Body of pancreas (tissue), 4 donors: ENCODE measurements at places on chromosomes 5 and 9.

DNA sequence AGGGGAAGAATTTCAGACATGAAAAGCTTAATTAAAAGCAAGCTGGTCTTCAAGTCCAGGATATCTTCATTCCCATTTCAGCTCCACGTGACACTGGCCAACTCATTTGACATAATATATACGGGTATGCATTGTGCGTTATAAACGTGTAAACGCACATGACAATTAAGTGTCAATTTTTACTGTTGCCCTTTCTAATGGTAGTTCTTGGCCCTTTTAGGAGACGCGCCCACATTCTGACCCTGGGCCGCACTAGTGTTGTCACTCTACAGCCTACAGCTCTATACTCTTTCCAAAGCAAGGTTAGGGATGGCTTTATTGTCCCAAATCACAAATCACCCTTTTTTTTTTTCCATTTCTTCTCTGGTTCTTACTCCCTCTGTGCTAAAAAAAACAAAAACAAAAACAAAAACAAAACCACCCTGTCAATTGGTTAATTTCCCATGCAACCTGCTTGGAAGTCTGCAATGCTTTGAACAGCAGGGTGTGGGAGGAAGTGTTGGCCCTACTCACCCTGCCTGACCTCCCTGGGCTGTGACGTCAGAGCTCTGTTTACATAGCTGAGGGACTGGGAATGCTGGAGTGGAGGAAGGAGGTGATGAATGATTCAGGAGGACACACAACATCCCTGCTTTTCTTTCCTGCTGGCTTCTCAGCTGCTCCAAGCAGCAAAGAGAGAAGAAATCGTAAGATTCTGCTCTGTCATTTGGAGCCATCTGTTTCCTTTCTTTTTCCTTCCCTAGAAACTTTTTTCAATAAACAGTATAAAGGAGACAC is 19.3 kb downstream of the RFK start:
- peak; percentile 87 for DNase-seq

GRCh38 chr5:1568201-1568979 is 44.6 kb upstream of the LPCAT1 start:
- DNase-seq: no peak

DNA sequence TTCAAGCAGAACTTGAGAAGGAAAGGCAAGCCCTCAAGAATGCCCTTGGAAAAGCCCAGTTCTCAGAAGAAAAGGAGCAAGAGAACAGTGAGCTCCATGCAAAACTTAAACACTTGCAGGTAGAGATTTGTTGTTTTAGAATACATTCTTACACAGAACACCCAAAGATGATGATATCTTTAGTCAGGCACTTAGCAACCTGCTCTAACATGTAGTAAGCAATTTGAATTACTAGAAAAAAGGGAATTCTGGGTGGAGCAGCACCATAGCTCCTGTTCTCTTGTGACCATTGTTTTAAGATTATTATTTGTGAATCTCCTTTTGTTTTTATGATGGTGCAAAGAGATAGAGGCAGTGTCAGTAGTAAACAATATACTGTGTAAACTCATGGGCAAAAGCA is 63.1 kb downstream of the RAB14 start:
- DNase-seq: no peak

DNA sequence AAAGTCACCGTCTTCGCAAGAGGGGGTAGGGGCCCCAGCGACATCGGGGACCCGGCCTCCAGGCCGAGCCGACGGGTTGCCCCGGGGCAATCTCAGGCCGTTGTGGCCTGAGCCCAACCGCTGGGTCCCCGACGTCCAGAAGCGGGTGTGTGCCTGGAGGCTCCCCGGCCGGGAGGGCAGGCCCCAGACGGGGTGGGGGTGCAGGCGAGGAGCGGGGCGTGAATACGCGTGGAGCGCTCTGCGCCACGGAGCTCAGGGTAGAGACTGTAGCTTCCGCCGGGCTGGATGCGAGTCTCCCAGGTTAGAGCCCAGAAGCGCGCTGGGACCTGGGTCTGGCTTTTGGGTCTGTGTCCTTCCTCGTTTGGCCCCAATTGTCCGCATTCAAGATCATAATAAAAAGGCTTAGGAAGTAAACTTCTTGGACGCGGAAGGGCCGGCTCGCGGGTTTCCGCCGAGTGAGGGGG is 3.5 kb downstream of the BARX1 start:
- no peak for DNase-seq

DNA sequence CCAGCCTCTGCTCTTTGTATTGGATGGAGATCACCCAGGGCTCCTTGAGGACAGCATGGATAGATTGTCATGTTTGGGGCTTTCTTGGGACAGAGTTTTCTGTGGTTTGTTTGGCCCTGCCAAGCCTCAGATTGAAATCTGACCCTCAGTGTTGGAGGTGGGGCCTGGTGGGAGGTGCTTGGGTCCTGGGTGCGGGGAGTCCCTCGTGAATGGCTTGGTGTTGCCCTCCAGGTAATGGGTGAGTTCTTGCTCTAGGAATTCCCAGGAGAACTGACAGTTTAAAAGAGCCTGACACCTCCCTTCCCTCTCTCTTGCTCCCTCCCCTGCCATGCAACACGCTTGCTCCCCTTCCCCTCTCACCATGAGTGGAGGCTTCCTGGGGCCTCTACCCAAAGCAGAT is 48.6 kb upstream of the OLFM1 start:
- DNase-seq: no peak
